ENCODE measurements at places on chromosomes 2 and 18. TPM values are rescaled to one million over a fixed set of nuclear protein-coding genes. Genes with fewer than 3 reads are reported as not detected.

Gene COA5
- total RNA-seq: 39.7 TPM

Gene NR4A2
- 0.09 TPM for total RNA-seq

Gene CGREF1
- total RNA-seq: 7.0 TPM

Gene BMP10
- not detected for total RNA-seq

Gene RND3
- 606 TPM for total RNA-seq

Gene FSHR
- total RNA-seq: not detected

Gene SNTG2
- not detected for total RNA-seq

Gene HES6
- total RNA-seq: 0.92 TPM

Gene DBI
- 150 TPM for total RNA-seq

Gene NEURL3
- not detected for total RNA-seq

Gene ALPI
- not detected for total RNA-seq

Gene SH2D6
- total RNA-seq: 0.14 TPM

Gene HOXD3
- 0.14 TPM for total RNA-seq

Gene MSTN
- total RNA-seq: 0.09 TPM

Gene FAM110C
- total RNA-seq: not detected

Gene CD8B
- not detected for total RNA-seq

Gene SKA1
- total RNA-seq: 6.6 TPM

Gene ACTR3
- 198 TPM for total RNA-seq

Gene DYNC1I2
- 96.0 TPM for total RNA-seq

Gene DES
- 3.7 TPM for total RNA-seq

Gene EIF5B
- 20.6 TPM for total RNA-seq

Gene CHRND
- total RNA-seq: not detected

Gene TTR
- total RNA-seq: not detected

Gene POTEE
- total RNA-seq: not detected

Gene BOLL
- not detected for total RNA-seq

Gene NT5DC4
- not detected for total RNA-seq

Gene RGPD4
- not detected for total RNA-seq

Gene HRH4
- under 0.01 TPM for total RNA-seq

Gene HNMT
- total RNA-seq: 84.5 TPM

Gene GALNT14
- total RNA-seq: not detected

Gene GBX2
- total RNA-seq: not detected

Gene LRRC30
- total RNA-seq: not detected

Gene CYP26B1
- 0.14 TPM for total RNA-seq

Gene GNAL
- total RNA-seq: 0.65 TPM

Gene RAB10
- 96.7 TPM for total RNA-seq

Gene CXCR4
- 0.92 TPM for total RNA-seq

Gene MERTK
- 0.14 TPM for total RNA-seq

Gene AQP12A
- not detected for total RNA-seq

Gene IWS1
- total RNA-seq: 43.0 TPM

Gene PRSS56
- not detected for total RNA-seq
